CD4-positive, alpha-beta T cell treated with Interferon alpha-2 for 1 hour (primary cell): ENCODE measurements at places on chromosomes 2 and 18.

GRCh38 chr2:53202063-53202462 lies 565.5 kb upstream of the CHAC2 start:
- no peak for DNase-seq

- DNase-seq, result no peak
Observed at GRCh38 chr2:236706288-236706687, 136.7 kb downstream of the ACKR3 start.

GRCh38 chr18:59631583-59632181 lies 65.5 kb downstream of the CCBE1 start:
- DNase-seq, result no peak

DNA sequence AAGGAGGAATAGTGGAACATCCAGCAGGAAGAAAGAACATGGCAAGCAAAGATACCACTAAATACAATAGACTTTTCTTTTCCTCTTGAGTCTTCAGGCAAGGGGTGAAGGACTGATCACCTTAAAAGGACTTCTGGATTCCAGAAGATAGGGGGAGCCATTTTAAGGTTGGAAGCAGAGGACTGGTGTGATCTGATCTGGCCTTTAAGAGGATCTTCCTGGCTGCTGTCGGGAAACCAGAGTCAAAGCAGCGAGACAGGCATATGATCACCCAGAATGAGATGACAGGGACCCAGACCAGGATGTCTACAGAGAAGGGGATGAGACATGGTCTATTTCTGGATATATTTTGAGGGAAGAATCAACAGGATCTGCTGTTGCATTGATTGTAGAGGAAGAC lies 558.0 kb downstream of the STK39 start:
- DNase-seq, result no peak

DNA sequence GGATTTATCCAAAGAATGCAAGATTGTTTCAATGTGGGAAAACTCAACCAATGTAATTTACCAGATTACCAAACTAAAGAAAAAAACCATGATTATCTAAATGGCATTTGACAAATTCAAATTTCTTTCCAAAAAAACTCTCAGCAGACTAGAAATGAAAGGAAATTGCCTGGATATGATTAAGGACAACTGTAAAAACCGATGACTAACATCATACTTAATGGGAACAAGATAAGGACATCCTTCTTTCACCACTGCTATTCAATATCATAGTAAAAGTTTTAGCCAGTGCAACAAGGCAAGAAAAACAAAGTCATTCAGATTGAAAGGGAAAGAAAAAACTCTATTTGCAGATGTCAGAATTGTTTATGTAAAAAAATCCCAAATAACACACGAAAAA lies 4.4 kb upstream of the CCDC150 start:
- no peak for DNase-seq
